NCI-H345 (cell line): ENCODE measurements at places on chromosomes 6 and 20.
A peak's percentile ranks its signal among the peaks of the same experiment; 100 is the strongest.

GRCh38 chr6:25085756-25086155 is 150.0 kb upstream of the RIPOR2 start:
- DNase-seq: no peak

DNA sequence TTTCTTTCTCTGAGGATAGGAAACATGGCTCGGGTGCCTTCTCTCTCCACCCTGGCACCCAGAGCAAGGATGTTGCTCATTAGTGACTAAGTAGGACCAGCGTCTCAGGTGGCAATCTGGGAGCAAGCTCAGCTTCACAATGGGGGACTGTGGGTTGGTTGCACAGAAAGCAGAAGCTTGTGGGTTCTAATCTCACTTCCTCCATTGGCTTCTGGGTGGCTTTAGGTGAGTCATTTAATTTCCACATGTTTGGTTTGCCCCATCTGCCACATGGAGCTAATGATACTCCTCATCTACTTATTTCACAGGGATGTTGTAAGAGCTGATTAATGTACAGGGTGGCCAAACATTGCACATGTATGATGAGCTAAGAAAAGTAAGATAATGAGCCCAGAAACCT is 54.8 kb upstream of the AKIRIN2 start:
- DNase-seq: no peak

DNA sequence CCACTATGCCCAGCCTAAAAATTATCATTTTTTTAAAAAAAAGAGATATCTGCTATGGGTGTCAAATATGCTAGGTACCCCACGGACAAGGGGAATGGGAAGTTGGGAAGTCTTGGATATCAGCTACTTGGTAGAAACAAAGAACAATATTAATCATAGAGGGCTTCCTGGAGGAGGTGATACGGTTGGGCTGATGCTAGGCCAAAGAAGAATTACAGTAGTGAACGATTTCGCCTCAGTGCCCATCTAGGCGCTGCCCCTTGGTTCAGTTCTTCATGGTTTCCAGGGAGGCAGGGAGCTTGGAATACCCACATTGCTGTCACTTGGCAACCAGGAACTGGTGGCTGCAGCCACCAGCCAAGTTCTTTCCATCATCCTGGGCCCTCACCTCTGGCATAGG is 5.5 kb upstream of the PSMF1 start:
- DNase-seq: no peak

- no peak for DNase-seq
These were observed 86.5 kb downstream of the BANF2 start for GRCh38 chr20:17786221-17786718.

DNA sequence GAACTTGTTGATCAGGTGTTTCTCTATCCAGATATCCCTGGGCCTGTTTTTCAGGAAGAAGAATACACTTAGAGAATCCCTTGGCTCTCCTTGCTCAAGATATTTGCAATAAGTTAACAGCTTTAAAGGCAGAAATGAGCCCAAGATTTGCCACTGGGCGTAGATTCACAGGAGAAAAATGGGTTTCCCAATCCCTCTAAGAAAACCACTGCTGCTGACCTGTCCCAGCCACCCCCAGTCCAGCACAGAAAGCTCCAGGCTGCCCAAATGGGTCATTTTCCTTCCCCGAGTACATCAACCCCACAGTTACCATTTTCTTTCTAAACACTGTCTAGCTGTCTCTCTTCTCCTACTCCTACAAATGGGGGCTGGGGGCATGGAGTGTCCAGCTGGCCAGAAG is 67.3 kb downstream of the ANKRD60 start:
- DNase-seq: no peak

- DNase-seq: no peak
These were observed 211.9 kb upstream of the RNF24 start for GRCh38 chr20:4227085-4227821.

- peak; percentile 93 for DNase-seq
These were observed 7.4 kb upstream of the SLC12A5 start for GRCh38 chr20:46021361-46022359.

DNA sequence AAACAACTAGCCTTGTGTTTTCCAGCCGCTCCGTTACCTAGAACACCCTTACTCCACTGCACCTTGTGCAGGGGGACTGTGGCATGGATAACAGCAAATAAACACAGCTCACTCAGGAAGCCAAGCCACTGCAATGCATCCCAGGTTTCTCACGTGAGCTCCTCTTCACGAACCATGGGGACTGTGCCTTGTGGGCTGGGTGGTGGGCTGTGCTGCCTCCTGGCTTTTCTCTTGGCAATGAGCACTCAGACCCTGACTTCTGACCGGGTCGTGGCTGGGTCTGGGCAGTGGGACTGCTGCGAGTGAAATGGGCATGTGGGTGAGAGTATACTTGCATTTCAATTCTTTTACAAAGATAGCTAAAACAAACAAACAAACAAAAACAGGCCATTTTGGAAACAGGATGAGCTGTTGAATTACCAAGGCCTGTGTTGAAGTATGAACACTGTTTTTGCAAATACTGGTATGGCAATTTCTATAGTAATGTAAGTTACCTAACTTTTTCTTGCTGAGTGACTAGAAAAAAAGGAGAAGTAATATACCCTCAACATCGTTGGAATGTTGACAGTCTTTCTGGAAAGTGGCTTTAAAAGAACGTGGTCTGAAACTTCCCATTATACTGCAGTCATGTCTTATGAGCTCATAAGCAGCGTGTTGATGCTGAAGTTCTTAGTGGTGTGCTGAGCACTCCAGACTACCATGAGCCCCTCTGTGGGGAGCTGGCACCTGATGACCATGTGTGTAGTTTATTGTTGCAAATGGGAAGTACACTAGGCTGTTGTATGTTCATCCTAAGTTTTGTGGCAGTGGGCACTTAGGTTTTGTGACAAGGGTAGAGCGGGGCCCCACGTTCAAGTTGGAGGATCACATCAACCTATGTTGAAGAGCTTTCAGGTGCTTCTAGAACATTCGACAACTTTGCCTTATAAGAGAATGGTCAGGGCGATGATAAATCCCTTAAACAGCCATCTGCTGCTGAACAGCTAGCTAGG is 120.4 kb downstream of the ARMC2 start:
- DNase-seq: no peak

DNA sequence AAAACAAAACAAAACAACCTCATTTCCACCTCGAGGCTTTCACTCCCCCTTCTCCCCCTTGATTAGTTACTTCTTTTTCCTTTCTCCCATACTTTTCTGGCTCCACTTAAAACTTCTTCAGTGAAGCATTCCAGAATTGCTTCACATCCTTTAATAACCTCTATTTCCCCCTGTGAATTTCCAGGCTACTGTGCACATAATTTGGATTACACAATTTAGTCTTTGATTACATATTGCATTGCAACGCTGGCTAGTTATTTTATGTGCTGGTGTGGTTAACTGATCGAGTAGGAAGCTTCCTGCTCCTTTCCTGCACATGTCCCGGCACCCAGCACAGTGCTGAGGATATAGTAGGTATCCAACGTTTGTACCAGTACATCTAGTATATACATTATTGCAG is 28.1 kb upstream of the EEF1E1 start:
- no peak for DNase-seq

DNA sequence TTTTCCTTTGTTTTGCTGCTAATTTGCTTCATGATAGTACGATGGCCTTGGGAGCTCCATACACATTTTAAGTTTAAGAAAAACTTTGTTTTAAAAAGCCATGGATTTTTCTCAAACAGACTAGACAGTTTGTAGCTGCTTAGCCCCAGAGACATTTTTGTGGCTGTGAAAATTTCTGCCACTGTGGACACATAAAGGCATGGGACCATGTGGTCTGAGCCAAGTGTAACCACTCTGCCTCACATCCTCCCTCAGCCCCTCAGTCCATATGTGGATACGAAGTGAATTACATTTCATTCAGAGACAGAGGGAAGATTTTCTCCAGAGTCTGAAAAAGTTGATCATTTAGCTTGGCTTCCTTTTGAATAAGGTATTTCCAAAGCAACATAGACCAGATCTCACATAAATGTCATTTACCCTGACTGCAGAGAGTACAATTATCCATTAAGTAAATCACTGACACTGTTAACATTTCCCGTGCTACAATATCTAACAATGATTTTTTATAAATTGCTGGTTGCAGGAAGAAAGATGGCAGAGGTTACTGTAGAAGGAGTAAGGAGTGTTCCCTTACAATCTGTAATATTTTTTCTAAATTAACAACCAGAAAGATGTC is 87.4 kb downstream of the GJA1 start:
- no peak for DNase-seq

GRCh38 chr6:148044921-148045320 is 297.7 kb upstream of the SASH1 start:
- DNase-seq: no peak

- DNase-seq: no peak
These were observed 11.9 kb downstream of the PRR18 start for GRCh38 chr6:166296035-166296883.

- DNase-seq: no peak
These were observed 42.1 kb downstream of the NUDT3 start for GRCh38 chr6:34350137-34350933.

GRCh38 chr6:44201638-44202303 is 15.0 kb upstream of the MYMX start:
- DNase-seq: no peak

- DNase-seq: peak; percentile 58
These were observed 8.0 kb downstream of the PRDM13 start for GRCh38 chr6:99614430-99615186.

GRCh38 chr6:154229786-154230185 is 126.8 kb downstream of the IPCEF1 start:
- DNase-seq: no peak

GRCh38 chr6:27190126-27190525 is 57.4 kb upstream of the PRSS16 start:
- DNase-seq: no peak

DNA sequence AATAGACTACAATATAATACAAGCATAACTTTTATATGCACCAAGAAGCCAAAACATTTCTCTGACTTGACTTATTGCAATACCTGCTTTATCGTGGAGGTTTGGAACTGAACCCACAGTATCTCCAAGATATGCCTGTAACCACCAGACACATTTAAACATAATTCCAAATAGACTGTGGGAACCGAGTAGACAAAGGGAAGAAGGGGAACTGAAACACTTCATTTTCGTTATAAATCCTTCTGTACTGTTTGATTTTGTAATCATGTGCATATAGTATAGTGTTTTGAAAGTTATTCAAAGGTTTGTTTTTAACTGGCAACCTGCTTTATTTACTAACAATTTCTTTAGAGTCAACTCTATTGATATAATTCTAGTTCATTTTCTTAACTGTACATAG is 154.9 kb upstream of the BEND6 start:
- DNase-seq: no peak

GRCh38 chr20:33868595-33868994 is 57.4 kb downstream of the CHMP4B start:
- no peak for DNase-seq

DNA sequence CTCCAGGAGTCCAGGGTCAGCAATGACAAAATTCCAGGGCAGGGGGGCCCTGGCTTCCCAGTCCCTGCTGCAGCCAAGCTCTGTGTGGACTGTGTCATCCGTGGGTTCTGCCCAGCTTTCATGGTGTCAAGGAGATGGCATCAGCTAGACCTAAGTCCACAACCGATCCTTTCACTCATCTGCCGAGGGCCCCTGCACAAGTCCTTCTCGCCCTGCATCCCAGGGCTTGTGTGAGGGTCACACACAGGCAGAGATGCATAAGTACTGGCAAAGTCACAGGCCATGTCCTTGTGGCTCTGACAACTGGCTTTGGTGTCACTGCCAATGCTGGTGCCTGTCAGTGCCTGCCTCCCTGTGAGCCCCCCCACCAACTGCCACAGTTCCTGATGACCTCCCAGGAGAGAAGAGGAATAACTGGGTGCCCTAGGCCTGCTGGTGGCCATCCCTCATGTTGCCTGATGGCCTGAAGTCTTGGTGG is 181.4 kb upstream of the CST7 start:
- no peak for DNase-seq

GRCh38 chr6:147279427-147279826 is 75.2 kb downstream of the STXBP5 start:
- DNase-seq: no peak

DNA sequence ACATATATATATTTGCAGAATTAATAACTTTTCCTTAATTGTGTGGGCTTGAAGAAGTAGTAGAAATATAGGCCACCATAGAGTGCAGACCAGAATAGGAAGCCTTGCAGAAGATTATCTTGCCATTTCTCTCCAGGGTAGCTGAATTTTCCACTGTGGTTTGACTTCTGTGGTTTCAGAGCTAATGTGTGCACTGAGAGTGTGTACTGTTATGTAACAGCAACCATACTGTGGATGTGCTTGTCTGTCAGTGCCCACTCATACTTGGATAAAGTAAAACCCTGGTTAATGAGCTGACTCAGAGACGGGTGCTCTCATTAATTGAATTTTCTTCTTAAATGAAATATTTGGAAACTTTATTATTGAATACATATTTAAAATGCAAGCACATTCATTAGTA is 57.2 kb downstream of the CEP43 start:
- no peak for DNase-seq

DNA sequence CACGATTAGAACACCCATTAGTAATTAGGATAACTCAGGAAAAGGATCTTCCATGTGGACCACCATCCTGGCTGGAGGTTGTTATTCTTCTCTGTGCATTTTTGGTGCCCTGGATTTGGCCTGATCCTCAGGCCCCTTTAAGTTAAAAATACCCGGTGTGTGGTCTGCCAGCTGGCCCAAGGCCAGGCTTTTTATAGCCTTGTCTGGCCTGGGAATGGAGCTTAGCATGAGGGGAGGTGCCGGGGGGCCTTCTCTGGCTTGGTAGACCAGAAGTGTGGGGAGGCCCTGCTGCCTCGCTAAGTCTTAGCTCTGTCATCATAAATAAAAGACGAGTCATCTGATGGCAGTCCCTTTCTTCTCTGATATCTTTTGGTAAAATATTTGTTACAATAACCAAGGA is 71.4 kb downstream of the ARID1B start:
- DNase-seq: peak; percentile 69

- no peak for DNase-seq
These were observed 88.9 kb upstream of the FOXQ1 start for GRCh38 chr6:1222728-1223595.

DNA sequence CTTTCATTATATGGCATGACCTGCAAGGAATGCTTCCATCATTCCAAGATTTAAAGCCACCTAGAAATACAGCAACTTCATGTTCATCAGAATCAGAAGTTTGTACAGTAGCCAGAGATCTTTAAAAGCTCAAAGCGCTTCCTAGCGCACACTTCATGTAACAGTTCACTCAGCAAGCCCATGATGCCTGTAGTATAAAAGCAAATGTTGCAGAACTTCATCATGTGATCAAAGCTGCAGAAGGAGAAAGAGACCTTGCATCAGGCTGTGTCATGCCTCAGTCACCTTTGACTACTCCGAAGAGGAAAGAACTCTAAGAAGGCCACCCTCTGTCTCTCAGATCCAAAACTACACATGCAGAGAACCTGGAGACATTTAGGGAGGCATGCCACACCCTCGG is 78.5 kb downstream of the AGPAT4 start:
- DNase-seq: no peak

DNA sequence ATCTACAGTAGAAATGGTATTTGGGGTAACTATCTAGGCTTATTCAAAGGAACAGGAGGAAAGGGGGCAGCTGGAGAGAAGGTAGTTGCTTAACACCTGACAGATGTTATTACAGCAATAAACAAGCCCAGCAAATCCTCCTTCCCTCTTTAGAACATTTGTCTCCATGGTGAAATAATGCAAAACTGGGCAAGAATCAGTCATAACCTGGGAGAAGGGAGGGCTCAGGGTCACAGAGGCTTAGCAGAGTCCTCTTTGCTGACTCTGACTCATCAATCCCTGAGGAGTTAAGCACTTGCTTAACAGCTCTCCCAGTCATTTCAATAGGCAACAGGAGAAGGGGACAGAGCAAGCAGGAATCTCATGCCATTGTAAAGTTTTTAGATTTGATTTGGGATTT is 230.3 kb downstream of the IBTK start:
- DNase-seq: no peak

GRCh38 chr6:28710466-28711191 is 184.9 kb downstream of the GPX5 start:
- no peak for DNase-seq
